ENCODE measurements at places on chromosomes 7 and 10. TPM values are rescaled to one million over a fixed set of nuclear protein-coding genes. Genes with fewer than 3 reads are reported as not detected.

The AHCYL2 gene
- 25.6 TPM for total RNA-seq

The BAMBI gene
- 2.4 TPM for total RNA-seq

The LFNG gene
- total RNA-seq, result 36.4 TPM

The MRLN gene
- total RNA-seq, result not detected

The ZNF775 gene
- 8.1 TPM for total RNA-seq

The LRRC18 gene
- total RNA-seq, result not detected

The ABCB1 gene
- 4.6 TPM for total RNA-seq

The LIPN gene
- total RNA-seq, result not detected

The ANXA8 gene
- total RNA-seq, result not detected

The CALHM1 gene
- total RNA-seq, result not detected

The C7orf33 gene
- total RNA-seq, result not detected

The C7orf57 gene
- not detected for total RNA-seq

The TMED4 gene
- total RNA-seq, result 191 TPM

The TNKS2 gene
- 74.7 TPM for total RNA-seq

The NUTM2E gene
- not detected for total RNA-seq

The FRAT2 gene
- 28.8 TPM for total RNA-seq

The PRKG1 gene
- 4.1 TPM for total RNA-seq

The ASNS gene
- 3.4 TPM for total RNA-seq

The GLI3 gene
- 1.0 TPM for total RNA-seq

The PNLIP gene
- total RNA-seq, result not detected

The ADAMTS14 gene
- 0.05 TPM for total RNA-seq

The FLNC gene
- 117 TPM for total RNA-seq

The ATP6V0A4 gene
- 0.05 TPM for total RNA-seq

The PLEKHA1 gene
- total RNA-seq, result 44.5 TPM

The KLF14 gene
- total RNA-seq, result not detected

The BUD31 gene
- 76.4 TPM for total RNA-seq

The OGA gene
- 99.1 TPM for total RNA-seq

The MYH16 gene
- total RNA-seq, result not detected

The AGR2 gene
- 0.51 TPM for total RNA-seq

The TNRC18 gene
- 42.5 TPM for total RNA-seq

The LRRN3 gene
- 0.05 TPM for total RNA-seq

The SPDYE16 gene
- not detected for total RNA-seq

The C10orf105 gene
- total RNA-seq, result under 0.01 TPM

The RPEL1 gene
- 0.17 TPM for total RNA-seq

Measured in dermis blood vessel endothelial cell (primary cell).